ENCODE measurements at places on chromosomes 3 and 15.
A peak's percentile ranks its signal among the peaks of the same experiment; 100 is the strongest.

GRCh38 chr3:48402281-48402732, 27.6 kb downstream of the PLXNB1 start:
- no peak for DNase-seq

GRCh38 chr3:161350916-161351315, 20.4 kb downstream of the SPTSSB start:
- DNase-seq: no peak

- no peak for DNase-seq
Measured at GRCh38 chr3:56874269-56874668, 72.5 kb upstream of the ARHGEF3 start.

DNA sequence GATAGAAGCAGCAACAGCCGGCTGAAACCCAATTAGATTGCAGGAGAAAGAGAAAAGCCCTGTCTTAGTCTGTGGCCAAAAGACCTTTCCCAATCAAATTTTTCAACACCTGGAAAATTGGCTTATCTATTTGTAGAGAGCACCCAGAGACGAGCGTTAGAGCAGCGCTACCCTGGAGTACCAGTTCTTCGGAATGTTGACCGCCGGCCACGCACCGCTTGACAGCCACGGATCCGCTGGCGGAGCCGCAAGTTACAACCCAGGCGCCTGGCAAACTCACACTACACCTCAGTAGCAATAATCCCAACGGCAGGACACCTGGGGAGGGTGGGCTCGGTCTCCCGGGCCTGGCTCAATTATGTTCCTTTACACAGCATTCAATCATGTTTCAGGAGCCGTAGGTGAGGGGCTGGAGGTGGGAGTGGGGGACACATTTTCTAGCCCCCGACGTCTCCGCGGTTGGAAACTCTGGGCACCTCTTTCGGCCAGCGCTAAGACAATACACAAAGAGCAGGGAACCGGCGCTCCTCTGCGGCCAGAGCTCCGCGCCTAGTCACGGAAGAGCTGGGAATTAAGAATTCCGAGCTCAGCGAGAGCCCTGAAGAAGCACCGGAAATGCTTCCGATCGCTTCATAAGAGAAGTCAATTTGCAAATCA, 1.2 kb downstream of the MB21D2 start:
- no peak for DNase-seq

DNA sequence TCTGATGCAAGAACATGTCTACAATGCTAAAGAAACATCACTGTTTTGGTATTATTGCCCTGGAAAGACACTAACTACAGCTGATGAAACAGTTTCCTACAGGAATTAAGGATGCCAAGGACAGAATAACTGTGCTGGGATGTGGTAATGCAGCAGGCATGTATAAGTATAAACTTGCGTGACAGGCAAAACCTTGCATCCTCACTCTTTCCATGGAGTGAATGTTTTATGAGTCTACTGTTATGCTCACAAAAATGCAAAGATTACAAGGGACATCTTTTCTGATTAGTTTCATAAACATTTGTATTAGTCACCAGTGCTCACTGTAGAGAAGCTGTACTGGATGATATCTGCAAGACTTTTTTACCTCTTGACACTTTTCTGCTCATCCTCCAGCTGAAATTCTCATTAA, 143.6 kb downstream of the NAALADL2 start:
- DNase-seq: no peak

DNA sequence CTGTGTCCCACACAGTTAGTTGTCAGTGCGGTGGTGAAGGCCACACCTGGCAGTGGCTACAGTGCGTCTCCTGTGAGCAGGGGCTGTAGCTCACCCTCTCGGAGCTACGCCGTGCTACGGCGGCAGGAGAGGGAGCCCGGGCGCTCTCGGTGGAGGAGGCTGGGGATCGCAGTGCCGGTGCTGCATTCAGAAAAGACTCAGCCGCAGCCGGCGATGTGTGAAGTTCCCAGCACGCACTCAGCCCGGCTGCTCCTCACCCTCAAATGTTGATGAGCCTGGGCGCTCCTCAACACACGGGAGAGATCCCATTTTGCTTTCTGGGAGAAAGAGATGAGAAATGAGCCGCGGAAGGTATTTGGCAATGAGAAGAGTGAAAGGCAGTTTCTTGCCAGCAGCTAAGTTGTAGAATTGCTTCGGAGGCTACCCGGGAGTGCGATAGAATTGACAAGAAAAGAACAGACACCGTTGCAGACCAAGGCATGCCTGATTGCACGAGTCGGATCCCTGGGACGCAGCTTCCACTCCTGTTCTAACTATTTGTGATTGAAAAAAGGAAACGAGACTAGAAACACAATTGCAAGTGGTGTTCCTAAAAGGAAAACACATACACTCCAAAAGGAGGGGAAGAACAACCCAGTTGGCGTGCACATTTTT, at the start of gene UNC13C:
TSS of gene UNC13C (plus strand) at position 189 of the 654 bp plus-strand sequence. CDS start 34,463 bp downstream, outside the sequence.
- DNase-seq: no peak

GRCh38 chr15:50163719-50164410, 18.1 kb upstream of the SLC27A2 start:
- no peak for DNase-seq

GRCh38 chr3:156396851-156397250, 158.1 kb downstream of the SSR3 start:
- no peak for DNase-seq

DNA sequence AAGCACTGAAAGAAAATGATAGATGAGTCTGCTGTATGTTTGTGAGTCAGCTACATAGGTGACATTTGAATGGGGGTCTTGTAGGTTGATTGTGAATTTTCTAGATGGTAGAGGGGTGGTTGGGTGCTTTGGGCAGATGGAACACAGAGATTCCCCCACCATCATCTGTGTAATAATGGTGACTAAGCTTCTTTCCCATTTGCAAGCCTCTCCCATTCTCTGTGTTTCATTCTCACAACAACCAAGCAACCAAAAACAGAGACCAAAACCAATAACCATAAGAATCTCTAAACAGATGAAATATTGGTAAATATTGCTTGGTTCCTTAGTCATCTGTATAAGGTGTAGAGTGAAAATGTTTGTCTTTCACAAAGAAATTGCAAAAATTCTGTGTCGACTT, 17.8 kb upstream of the UTS2B start:
- DNase-seq: no peak

DNA sequence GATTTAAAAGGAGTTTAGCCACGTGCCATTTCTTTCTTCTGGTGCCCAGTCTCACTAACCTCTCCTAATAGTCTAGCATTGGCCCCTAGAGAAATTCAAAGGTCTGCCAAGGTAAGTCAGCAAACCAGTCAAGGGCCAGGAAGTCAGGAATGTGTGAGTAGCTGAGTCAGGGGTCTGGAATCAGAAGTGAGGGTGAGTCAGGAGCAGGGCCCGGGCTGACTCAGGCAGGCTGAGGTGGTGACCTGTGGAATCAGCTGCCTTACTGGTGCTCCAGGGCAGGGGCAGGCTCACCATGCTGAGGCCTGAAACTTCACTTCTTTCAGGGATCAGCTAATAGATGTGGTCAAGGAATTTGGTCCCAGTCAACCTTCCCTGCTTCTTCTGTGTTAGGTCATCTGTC, 105.8 kb upstream of the MYZAP start:
- DNase-seq: no peak

DNA sequence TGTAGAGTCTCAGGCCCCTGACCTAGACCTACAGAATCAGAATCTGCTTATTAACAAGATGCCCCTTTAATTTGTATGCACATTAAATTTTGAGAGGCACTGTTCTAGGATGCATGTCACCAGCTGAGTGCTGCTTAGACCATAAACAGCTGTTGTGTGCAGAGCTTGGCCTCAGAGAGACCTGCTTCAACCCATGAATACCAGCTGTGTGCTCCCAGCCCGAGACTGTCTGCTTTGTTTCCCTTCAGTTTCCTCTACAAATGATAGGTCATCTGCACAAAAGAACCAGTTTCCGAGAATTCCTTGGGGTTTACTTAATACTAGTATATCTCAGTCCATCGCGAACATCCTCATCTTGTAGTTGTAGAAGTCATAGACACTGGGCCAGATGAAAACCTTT, 158.5 kb upstream of the PFN2 start:
- DNase-seq: no peak

- no peak for DNase-seq
Measured at GRCh38 chr3:49750056-49750455, 26.3 kb upstream of the GMPPB start.

DNA sequence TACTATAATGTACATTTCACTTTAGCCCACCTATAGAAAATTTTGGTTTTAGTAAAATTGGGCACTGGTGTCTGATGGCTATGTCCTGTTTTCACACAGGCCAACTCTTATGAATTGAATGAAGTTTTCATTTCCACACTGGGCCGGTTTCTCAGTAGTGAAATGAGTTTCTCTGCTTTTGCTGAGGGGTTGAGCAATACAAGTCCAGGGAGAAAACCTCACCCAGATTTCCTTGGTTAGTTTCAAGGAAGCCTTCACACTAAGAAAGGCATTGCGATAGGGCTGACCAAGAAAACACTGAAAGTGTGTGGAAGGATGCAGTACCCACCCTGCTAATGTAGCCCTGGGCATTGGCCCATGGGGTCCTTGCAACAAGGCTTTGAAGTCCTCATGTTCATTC, 331.5 kb upstream of the CFAP20DC start:
- no peak for DNase-seq

DNA sequence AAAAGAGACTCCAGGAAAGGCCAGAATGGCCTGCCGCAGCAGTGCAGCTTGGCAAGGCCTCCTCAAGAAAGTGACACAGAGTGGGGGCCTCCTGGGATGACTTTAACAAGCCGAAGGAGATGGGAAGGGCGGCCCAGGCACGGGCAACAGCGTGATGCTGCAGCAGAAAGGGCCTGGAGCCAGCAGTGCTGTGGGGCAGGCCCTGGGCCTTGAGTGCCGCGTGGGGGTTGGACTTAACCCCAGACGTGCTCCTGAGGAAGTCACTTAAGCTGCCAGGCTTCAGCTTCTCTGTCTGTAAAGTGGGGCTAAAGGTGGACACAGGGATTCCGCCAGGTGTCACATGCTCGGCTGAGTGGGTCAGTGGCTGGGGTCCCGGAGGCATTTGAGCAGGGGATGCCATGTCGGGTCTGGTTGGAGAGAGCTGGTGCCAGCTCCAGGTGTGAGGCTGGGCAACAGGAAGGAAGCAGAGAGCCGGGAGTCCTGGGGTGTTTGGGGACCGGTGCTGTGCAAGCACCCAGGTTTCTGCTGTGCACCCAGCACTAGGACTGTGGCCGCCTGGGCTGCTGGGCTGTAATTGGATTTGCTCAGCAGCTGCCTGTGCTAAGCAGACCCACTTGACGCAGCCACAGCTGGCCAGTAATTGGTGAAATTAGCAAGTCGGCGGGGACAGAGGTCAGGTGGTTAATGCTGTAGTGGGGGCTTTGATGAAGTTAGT, 7.8 kb downstream of the DNAJB8 start:
- DNase-seq: no peak

- no peak for DNase-seq
Measured at GRCh38 chr3:50388016-50388719, 28.8 kb upstream of the TMEM115 start.

DNA sequence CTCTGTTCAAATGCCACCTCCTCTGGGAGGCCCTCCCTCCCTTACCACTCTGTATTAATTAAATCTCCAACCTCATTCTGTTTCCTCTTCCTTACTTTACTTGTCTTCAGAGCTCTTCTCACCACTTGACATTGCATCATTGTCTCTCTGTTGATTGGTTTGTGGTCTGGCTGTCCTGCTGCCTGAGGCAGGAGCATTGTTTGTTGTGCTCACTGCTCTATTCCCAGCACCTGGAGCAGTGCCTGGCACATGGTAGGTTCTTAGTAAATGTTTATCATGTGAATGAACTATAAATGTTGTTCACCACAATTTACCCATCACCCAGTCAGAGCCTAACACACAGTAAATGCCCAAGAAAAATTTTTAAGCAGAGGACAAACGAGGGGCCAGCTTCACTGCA, 6.7 kb upstream of the BFSP2 start:
- no peak for DNase-seq

GRCh38 chr3:13515786-13516759, 32.9 kb upstream of the FBLN2 start:
- no peak for DNase-seq

DNA sequence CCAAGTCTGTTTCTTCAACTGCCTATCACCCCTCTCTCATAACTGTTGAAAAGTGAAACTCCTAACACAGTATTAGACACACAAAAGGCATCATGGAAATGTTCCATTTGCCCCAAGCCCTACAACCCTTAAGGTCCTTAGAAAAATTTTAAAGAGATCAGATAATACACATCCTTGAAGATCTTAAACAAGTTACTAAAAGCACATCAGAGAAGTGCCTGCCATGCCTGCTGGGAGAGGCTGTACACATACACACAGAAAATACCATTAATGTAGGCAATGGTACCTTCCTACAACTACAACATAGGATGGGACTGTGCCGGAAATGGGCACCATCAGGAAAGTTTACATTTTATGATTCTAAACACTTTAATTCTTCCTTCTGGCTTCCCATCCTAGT, 3.3 kb downstream of the ADAM10 start:
- DNase-seq: no peak

GRCh38 chr15:74785194-74786032, 3.5 kb downstream of the CSK start:
- DNase-seq: peak; percentile 40

- DNase-seq: no peak
Measured at GRCh38 chr3:31614162-31614921, 81.6 kb downstream of the STT3B start.

DNA sequence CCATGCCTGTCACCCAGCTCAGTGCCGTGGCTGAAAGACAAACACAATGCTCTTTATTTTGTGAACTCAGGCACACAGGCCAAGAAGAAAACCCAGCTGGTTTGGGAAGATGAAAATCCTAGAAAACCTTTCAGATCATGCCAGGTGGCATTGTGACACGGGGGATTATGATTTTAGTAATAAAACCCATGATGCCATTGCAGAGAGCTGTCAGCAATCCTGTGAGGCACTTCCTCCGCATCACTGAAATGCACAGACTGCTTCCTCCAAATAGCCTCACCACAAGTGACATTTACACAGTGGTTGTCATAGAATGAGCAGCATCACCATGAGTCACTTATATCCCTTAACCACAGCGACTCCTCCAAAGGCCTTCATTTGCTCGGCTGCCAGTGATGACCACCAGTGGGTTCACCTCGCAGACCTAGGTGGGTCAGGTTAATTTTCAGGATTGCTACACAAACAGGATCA, 22.7 kb downstream of the ABHD6 start:
- DNase-seq: no peak

DNA sequence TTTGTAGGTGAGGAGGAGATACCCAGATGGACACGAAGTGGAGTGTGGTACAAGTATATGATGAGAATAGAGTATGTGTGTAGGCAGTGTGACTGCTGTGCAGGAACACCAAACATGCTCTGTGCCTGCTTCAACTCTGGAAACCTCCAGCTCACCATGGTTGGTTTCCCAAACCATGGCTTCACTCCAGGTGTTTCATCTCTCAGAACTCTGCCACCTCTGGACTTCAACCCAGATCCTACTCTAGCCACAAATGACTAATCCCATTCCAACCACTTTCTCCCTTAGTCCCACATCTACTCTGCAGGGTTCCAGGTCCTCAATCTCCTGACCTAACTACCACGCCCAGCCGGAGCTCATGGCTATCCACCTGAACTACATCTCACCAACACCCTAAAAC, 102.1 kb downstream of the RYK start:
- DNase-seq: no peak

Measured in activated T-cell treated with anti-CD3 and anti-CD28 coated beads for 48 hours (primary cell).